ENCODE measurements at places on chromosomes 4 and X.

DNA sequence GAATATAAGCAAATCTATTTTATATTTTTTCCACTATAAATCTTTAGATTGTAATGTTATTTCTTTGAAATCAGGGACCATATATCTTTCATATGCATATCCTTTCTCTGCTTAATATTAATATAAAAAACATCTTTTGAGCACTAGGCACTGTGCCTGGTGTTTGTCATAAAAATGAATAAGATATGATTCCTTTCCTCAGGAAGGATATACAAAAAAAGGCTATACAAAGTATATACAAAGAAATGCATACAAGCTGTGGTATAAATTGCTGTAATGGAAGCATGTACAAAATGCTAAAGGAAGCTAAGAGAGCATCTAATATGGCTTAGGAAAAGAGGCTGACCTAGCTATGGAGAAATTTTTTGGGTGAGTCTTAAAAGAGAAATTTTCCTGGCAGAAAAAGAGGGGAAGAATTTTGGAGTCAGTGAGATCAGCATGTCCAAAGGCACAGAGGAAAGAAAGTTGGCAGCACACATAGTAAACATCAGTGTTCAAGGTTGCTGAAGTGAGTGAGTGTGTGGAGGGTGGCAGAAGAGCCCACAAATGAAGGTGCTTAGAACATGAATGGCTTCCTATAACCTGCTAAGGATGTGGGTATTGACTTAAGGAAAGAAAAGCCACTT lies 500.0 kb downstream of the SPRY1 start:
- no peak for DNase-seq

DNA sequence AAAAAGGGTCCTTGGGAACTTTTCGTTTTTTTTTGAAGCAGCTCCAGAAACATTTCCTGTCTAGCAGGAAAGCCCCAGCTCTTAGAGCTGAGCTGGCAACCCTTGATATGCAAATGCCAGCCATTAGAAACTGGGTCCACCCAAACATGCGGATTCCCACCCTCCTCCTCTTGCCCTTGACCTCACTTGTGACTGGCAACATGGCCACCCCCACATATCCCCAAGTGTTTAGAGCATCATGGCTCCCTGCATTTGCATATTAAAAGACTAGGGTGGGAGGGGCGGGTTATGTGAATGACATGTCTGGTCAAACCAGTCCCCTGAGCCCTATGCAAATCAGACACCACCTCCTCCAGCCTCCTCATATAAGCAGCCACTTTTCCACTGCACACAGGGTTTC lies 671.1 kb downstream of the FAT4 start:
- no peak for DNase-seq

DNA sequence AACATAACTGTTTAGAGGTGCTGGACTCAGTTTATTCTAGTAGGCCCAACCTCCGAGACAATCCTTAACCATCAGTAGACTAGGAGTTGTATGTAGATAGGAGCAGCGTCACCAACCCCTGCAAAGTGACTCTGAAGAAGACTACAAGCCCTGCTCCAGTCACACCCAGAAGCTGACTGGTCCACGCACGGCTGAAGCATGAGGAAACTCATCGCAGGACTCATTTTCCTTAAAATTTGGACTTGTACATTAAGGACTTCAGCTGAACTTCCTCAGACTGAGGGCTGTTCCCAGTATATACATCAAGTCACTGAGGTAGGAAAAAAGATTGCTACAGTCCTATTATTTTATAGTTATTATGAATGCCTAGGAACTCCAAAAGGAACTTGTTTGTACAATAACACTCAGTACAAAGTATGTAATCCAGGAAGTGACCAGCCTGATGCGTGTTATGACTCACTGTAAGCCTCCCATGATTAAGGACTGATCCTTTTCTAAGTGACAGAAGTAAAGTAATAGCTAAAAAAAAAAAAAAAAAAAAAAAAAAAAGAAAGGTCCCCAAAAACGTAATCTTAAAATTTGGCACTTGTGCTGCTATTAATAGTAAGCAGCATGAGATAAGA lies 41.6 kb upstream of the UGT2B7 start:
- DNase-seq = no peak

GRCh38 chrX:110304884-110305283 lies 13.0 kb downstream of the AMMECR1 start:
- DNase-seq = no peak

DNA sequence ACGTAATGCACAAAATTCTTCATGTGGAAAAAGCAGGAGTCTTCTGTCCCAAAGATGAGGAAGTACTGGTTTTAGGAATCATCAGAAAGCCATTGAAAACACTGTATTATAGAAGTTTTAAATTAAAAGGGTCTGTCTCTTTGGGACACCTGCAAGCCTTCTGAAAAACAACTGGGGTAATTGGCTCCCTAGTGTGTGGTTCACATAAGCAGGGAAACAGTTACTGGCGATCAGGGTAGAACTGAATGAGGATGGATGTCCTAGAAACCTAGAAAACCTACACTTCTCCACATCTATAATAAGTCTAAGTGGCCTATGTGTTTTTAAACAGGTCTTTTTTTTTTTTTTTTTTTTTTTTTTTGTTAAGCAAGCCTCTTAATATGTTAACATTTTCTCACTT lies 945.5 kb upstream of the PCDH10 start:
- no peak for DNase-seq

- peak; percentile 15 for DNase-seq
These were observed 70.6 kb downstream of the ARFIP1 start for GRCh38 chr4:152850377-152850776.

- no peak for DNase-seq
These were observed 9.7 kb upstream of the TCEAL2 start for GRCh38 chrX:102115748-102116147.

DNA sequence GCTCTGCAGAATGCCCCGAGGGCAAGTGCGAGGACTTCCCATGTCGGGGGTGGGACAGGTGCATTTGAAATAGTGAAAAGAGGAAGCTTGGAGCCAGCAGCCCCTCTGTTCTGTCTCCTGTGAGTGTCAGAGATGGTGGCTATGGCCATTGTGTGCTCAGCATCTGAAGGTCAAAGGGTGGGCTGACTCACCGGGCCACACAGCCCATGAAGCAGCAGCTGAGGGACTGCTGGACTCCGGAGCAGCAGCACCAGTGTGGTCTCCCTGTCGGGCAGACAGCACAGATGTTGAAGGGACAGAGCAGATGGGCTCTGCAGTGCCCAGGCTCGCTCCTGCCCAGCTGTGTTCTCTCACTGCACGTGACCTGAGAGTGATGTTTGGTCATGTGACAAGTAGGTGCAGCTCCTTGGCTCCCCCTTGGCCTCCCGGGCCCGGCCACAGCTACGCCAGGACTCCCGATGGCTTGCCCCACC lies 53.5 kb downstream of the TBC1D14 start:
- no peak for DNase-seq

DNA sequence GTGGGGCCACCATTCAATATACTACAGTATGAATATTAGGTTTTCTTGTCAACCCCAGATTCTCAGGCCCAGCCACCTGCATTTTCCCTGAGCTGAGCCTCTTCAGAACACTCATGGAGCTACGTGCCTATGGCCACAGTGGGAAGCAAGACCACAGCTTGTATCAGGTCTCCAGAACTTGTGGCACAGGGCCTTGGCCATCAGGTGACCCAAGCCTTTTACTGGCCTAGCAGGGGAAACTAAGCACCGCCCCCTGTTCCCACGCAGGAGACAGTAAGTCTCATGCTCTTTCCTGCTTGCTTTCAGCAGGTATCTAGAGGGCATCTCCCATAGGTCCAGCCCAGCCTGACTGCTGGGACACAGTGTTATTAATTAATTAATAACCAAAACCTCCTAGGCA lies 138.4 kb upstream of the MAMLD1 start:
- DNase-seq = no peak

GRCh38 chrX:110462957-110463356 lies 104.3 kb downstream of the RTL9 start:
- DNase-seq = no peak

- no peak for DNase-seq
These were observed 147.6 kb downstream of the STK32B start for GRCh38 chr4:5198656-5199541.

DNA sequence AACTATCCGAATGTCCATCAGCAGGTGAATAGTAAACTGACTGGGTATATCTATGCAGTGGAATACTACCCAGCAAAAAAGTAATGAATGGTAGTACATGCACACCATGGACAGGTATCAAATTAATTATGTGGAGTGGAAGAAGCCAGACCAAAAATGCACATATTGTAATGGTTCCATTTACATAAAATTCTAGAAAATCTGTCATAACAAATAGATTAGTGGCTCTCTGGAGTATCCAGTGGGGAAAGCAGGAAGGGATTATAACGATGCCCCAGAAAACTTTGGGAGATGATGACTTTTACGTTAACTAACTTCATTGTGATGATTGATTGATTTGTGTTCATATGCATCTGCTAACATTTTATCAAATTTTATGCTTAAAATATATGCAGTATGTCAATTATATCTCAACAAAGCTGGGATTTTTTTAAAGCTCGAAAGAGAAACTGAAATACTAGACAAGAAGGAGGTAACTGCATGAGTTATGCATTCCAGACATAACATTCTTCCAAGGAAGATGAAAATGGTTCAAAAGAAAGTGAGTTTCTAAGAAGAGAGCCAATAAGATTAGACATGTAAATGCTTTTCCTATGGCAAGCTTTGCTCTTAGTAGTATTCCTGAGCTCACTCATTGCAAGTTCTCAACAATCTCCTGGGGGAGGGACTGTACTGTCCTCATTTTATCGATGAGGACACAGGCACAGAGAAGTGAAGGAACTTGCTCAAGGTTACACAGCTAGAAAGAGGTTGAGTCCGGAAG lies 58.6 kb upstream of the MSX1 start:
- DNase-seq = no peak
